Kidney glomerular epithelial cell (primary cell): ENCODE measurements at places on chromosomes 4 and X.

GRCh38 chr4:38948551-38948950, 80.9 kb downstream of the FAM114A1 start:
- DNase-seq: peak; percentile 78

DNA sequence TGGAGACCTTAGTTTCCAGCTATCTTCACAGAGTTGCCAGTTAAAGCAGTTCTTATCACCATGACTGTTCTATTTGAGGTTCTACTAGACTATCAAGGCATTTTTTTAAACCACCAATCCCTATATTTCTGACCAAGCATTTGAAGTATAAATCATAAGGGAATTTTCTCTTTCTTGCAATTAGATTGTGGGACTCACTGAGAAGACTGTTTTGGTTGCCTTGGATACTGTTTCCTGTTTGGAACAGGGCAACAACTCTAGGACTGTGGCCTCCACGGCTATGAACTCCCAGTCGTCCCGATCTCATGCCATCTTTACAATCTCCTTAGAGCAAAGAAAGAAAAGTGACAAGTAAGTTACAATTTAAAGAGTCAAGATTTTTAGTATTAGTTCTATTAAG, 11.8 kb downstream of the KIF4A start:
- no peak for DNase-seq

DNA sequence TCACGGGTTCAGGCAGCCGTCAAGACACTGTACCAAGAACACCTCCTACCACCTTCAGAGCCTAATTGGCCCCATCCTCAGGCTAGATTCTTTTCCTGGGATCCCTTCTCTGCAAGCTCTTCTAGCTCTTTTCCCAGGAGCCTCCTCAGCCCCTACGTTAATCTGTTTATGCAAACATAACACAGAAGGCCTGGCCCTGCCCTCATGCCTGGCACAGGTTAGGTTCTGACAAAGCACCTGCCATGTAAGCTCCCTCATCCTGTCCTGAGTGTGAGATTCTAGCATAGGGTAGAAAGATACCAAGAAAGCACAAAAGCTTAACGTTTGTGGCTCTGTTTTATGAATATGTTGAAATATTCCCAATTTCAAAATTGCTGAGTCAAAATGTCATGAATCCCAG, 93.6 kb downstream of the IRF2 start:
- no peak for DNase-seq

DNA sequence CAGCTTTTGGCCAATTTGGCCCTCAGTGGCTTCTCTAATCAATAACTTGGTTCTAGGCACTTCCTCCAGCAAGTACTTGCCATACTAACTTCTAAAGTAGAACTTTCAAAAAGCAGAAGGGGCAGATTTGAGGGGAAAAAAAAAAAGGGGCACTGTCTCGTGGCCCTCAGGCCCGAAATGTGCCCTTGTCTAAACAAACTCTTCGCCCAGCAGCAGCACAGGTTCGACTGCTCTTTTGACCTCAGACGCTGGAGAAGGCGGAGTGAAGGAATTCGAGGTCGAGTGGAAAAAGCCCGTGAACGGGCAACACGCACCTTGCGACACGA, 775 bp downstream of the GRPEL1 start:
- no peak for DNase-seq

GRCh38 chrX:16022580-16023200, 100.7 kb upstream of the GRPR start:
- DNase-seq: peak; percentile 32

DNA sequence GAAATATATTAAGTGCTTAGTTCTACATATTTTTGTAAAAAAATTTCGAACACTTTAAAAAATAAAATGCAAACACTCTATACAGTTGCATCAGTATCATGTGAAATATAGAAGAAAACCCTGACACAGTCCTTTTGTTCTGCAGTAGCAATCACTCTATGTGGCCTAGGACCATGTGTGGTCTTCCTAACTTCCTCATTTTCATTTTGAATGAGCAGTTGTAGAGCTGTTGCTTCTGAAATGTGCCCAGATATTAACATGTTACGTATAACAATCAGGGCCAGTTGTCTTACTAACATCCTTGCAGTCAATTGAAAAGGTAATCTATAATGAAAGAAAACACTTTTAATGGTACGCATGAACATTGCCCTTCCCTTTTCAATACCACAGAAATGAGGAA, 107.9 kb downstream of the ZNF827 start:
- DNase-seq: no peak

GRCh38 chrX:3788494-3789233, 75.2 kb upstream of the PRKX start:
- no peak for DNase-seq

GRCh38 chr4:73244945-73245601, 13.5 kb downstream of the ANKRD17 start:
- DNase-seq: no peak

- DNase-seq: no peak
These were observed 69.0 kb upstream of the HPF1 start for GRCh38 chr4:169826634-169827187.

GRCh38 chr4:152937336-152938236, 1.5 kb downstream of the FHDC1 start:
- DNase-seq: no peak

DNA sequence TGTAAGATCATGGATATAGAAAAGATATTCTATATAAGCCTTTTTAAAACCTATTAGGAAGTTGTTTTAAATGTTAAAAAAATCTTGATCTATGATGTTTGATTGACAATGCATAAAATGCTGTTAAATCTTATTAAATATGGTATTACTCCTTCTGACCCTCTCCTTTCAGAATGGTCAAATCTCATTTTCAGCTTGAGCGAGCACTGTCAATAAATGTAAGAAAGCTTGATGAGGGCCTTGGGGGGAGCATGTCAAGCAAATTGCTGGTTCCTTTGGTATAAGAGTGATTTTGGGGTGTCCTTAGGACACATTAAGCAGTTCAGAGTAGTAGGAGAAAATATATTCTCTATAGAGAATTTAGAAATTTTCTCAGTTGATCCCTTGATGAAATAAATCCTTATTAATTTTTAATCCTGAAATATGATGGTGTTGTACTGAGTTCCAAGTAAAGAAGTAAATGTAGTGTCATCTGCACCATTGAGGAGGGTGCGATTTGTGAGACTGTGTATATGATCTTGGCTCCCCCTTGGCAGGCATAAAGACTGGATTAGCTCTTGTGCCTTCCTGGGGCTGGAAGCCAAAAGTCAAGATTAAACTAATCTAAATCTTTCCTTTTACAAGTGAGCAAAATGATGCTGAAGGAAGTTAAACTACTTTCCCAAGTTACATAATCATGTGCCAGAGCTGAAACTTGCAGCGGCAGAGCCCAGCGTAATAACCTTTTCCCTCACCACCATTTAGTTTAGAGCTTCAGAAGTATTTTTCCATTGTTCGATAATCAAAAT, 82.6 kb upstream of the ANK2 start:
- DNase-seq: no peak

DNA sequence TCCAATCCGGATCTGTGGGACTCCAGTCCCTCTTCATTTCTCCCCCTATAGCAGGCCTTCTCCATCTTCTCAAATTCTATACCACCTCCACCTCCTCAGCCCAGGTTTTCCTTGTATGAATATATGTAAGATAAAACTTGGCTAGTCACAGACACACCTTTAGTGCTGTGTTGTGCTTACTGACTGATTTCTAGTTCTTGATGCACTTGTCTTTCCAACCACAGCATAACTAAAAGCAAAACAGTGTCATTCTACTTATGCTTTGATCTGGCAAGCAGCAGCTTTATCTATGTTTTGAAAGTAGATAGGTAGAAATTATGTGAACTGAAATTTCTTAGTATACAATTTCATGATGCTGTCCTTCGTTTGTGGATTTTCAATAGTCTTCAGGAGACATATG, 47.5 kb downstream of the CCNI start:
- DNase-seq: no peak

DNA sequence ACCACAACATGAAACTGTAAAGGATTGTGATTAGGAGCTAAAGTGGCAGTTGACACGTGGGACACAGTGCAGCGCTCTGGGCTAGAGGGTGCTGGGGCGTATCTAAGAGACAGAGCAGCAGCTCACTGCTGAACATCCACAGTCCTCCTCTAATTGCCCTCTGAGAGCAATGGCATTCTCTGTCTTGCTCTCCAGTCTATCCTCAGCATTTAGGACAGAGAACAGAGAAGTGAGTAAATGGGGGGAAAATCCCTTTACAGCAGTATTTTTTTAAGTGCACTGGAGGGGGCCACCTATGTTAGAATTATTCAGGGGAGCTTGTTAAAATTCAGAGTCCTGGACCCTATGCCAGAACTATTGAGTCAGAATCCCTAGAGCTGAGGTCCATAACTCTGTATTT, 4.2 kb upstream of the TMEM154 start:
- DNase-seq: no peak

- no peak for DNase-seq
These were observed 7.3 kb downstream of the SPARCL1 start for GRCh38 chr4:87521757-87522374.

DNA sequence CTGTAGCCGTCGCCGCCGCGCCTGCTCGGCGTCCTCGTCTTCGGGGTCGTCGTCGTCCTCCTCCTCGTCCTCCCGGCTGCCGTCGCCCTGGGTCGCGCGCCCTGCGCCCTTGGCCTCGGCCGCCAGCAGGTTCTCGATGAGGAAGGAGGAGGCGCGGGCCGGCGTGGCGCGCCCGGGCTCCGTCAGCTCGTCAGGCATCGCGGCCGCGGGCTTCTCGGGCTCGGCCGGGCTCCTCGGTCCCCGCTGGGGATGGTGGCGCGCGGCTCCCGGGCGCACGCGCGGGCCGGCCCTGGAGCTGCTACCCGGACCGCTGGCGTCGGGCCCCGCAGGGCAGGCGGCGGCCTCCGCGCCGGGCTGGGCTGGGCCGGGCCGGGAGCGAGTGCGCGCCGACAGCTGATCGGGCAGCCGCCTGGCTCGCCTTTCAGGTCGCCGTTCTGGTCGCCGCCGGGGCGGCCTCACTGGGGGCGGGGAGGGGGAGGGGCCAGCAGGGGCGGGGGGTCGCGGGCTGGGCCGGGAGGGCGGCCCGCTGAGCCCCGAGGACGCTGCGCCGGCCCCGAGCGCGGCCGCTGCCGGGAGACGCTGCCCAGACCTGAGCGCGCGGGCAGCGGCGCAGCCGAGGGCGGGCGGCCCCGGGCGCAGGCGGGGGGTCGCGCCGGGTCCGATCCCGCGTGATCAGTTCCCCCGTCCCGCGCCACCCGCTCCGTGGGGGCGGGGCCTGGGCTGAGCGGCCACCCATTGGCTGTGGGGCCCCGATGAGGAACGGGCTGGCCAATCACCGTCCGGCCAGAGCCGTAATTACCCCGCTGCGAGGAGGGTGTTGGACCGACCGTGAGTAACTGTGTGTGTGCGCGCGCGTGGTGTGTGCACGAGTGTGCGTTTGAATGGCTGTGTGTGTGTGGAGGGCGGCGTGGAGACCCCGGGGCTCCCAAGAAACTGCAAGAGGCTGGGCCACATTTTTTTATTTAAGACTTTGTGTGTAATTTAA, at the start of gene HMX1:
HMX1 (minus strand) TSS at position 423 of the 985 bp plus-strand sequence; CDS start at position 198, 225 bp downstream.
- DNase-seq: no peak

DNA sequence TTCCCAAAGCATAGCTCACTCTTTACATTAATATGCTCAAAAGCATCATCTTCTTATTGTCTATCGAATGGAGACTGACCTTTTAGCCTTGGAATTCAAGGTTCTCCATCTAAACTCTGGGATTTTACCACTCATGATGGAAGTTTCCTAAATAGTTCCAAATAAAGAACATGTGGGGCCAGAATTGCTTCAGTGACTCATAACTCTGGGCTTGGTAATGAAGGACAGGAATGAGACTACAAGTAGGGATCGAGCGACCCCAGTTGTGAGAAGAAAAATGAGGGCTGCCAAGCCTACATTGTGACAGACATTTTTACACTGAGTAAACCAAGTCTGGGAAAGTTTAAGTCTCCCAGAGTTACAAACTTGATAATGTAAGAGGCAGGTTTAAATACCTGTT, 269.9 kb downstream of the CBLL2 start:
- DNase-seq: no peak

DNA sequence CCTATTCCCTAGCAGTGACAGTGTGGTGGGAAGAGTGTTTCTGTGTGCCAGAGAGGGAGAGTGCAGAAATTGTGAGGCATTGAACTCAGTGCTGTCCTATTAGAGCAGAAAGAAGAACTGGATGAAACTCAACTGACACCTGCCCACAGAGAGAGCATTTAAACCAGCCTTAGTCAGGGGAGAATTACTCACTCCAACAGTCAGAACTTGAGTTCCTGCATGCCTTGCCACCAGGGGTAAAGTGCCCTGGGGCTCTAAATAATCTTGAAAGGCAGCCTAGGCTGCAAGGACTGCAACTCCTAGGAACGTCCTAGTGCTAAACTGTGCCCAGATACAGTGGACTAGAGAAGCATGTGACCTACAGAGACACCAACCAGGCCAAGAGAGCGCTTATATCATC, 12.8 kb downstream of the CYSLTR1 start:
- DNase-seq: no peak

DNA sequence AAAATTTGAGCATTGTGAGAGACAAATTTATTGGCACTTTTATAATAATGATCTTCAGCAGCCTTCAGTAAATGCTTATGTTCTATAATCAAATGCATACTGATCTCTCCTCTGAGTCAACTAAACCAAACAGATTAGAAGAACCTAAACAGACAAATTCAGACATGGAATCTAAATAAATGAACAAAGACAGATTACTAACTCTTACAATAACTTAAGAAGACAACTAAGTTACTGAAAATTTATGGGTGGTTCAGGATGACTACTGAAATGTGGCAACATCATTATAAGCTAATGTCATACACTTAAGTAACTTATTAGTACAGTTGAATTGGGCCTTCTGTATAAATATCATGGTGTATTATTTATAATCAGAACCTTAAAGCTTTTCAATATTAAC, 127.3 kb downstream of the NEK1 start:
- peak; percentile 4 for DNase-seq

- no peak for DNase-seq
These were observed 241.5 kb downstream of the MAML3 start for GRCh38 chr4:139912445-139912844.

GRCh38 chr4:38867478-38868058, at the start of gene FAM114A1:
Gene FAM114A1, plus strand, starts transcription at chr4:38867806. Its CDS starts 10,273 bp downstream, at chr4:38878079.
- DNase-seq: peak; percentile 61

DNA sequence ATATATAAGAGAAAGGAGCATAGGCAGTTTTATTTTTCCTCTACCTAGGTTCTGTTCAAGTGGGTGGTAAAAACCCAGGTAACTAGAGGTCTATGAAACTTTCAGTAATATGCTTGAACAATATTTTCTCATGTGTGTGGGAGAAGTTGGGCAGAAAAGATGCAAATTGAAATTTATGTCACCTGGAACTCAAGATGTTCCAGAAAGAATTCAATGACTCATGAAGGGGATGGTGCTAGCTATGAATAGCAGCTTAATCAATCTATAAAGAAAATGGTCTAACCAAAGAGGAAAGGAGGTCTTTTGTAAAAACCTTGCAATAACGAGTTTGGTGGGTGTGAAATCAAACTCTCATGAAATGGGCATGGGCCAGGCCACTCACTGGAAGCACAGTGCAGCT, 263.8 kb downstream of the INPP4B start:
- DNase-seq: no peak

- no peak for DNase-seq
These were observed 127.8 kb downstream of the SH3RF1 start for GRCh38 chr4:169142906-169143305.

DNA sequence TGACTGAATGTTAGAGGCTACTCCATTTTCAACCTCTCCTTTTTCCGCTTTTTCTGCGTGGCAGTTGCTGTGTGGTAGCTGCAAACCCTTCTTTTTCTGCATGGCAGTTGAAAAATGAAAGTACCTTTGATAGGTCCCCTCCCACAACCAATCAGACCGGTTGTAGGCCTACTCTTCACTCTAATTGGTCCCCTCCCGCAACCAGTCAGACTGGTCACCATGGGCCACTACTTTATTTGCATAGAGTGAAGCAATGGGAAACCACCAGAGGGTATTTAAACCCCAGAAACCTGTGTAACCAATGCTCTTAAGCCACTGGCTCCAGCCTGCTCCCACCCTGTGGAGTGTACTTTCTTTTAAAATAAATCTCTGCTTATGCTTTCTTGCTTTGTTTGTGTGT, 877.8 kb downstream of the FAM133A start:
- no peak for DNase-seq
